T-helper 22 cell (primary cell): ENCODE measurements at places on chromosomes 4 and X.

DNA sequence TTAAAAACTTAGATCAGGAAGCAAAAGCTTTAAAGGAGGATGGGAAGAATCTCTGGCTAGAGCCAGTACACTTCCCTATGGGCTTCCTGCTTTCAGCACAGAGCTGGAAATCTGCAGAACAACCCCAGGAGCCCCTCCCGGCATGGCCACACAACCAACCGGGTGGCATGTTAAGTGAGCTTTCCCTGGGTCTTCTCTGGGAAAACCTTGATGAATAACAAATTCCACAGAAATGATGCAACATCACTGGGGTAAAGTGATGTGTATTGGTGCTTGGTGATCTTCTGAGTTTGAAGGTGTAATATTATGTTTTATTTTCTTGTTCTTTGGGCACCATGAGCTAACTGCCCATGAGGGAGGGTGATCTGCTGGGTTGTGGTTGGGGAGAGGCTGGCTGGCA is 22.1 kb downstream of the NHS start:
- no peak for DNase-seq

DNA sequence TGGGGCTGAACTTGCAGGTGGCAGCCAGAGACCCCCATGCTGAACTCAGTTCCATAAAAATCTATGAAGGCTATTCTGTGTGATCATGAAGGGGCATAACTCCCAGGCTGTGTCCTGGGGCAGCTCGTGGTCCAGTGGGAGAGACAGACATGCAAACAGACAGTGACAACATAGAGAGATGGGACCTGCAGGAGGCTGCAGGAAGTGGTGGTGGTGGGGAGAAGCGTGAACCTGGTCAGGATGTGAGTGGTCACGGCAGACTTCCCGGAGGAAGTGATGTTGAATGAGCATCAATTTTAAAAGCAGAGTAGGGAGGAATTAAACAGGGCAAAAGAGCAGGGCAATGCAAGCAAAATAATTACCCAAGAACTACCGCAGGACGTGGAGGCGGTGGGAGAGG is 23.2 kb upstream of the SORCS2 start:
- no peak for DNase-seq

GRCh38 chr4:158535130-158535614 is 13.5 kb downstream of the RXFP1 start:
- no peak for DNase-seq

DNA sequence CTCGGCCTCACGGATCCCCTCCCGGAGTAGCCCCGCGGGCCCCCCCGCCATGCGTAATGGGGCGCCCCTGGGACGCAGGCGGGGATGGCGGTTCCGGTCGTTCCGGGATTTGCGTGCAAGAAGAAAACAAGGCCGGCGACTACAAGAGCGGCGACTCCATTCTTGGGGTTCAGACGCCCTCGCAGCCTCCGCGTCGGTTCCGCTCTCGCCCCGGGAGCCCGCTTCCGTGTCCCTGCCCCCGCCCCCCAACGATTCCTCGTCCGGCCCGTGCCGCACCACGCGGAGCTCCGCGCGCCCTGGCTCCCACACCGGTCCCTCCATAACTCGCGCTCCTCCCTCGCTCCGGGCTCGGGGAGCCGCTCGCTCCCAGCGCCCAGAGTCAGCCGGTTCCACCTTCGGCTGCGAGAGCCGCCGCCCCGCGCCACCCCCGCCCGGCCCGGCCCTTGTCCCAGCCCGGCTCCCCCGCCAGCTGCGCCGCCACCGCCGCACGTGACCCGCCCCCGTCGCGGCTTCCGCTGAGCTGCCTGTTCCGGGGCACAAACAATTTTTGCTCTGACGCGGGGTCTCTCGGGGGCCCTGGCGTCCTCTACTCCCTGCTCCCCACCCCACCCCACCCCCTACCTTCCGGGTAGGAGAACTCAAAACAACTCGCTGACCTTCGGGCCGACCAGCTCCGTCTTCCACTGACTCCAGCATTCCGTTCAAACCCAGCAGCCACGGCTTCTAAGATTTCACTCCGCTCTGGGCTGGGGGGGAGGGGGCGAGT is 78.8 kb upstream of the BCOR start:
- DNase-seq, result peak; percentile 65

- DNase-seq, result no peak
Observed at GRCh38 chrX:13373431-13374187, 53.8 kb upstream of the ATXN3L start.

- no peak for DNase-seq
Observed at GRCh38 chrX:153600921-153601320, 2.0 kb upstream of the CCNQ start.

DNA sequence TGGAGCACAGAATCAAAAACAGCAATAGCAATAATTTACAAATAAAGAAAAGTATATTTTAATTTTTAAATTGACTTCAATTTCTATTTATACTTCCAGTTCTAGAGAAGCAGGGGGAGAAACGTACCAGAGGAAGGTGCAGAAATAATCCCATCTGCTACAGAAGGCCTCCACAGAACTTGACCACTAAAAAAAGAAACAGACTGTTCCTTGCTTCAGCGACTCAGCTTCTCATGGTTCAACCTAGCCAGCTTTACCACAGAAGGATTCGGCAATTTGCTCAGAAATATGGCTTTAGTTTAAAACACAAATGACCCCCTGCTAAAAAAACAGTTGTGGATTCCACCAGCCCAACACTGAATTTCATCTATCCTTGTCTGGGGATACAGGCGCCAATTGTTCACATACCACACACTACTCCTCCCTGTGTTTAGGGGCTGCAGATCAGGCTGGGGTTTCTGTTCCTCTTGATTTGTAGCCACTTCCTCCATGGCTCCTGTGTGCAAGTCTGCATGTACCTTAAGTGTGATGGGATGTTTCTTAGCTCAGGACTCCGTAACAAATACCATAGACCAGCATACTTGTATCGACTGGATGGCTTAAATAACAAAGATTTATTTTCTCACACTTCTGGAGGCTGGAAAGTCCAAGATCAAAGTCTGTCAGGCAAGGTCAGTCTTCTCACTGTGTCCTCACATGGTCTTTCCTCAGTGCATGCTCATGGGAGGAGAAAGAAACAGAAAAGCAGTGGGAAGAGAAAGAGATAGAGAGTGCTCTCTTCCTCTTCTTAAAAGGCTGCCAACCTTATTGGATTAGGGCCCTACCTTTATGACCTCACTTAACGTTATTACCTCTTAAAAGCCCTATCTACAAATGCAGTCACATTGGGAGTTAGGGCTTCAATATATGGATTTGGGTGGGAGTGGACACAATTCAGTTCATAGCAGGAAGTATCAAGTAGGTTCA is 79.1 kb downstream of the AMOT start:
- no peak for DNase-seq

DNA sequence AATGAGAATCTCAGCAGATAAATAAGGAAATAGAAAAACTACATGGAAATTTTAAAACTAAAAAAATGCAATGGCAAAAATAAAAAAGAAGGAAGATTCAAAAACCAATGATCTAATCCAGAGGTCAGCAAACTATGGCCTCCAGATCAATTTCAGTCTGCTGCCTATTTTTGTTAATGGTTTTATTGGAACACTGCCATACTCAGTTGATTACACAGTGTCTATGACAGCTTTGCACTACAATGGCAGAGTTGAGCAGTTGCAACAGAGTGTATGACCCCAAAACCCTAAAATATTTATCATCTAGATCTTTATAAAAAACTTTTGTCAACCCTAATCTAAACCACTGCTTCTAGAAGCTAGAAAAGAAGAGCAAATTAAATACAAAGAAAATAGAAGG is 170.3 kb downstream of the RAB28 start:
- DNase-seq, result no peak

DNA sequence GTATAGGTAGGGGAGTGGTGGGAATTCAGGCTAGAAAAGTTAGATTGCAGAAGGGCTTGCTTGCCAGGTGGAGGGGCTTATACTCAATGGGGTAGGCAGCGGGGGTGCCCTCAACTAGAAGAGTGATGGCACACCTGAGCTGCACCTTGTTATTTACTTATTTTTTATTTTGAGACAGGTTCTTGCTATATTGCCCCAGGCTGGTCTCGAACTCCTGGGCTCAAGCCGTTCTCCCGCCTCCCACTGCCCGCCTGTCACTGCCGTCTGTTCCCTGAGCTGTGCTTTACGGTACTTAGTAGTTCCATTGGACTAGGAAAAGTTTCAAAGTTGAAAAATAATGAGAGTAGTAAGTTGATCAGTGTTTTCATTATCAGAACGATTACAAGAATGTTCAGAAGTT is 2.0 kb downstream of the ZFX start:
- DNase-seq, result no peak

DNA sequence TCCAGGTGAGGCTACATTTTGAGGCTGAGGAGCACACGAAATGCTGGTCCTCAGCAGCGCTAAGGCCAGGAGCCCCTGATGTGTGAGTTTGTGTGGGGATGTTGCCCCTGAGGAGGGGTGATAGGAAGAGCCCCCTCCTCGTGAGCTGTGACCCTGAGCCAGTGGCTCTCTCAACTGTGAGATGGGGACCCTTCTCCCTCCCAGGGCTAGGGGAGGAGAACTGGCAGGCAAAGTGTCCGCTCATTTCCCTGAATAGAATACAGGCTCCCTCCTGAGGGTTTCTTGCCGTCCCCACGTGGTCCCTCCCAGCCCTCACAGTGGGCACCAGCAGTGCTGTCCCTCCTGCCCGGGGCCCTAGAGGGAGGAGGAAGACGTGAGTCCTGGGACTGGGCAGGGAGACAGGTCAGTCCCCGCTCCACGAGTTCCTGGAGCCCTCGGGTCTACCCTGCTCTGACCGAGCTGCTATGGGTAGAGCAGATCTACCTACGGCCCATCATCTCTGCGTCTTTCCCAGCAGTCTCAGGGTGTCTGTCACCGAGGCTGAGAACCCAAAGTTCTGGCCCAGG is 21.0 kb upstream of the TBC1D14 start:
- DNase-seq, result no peak

DNA sequence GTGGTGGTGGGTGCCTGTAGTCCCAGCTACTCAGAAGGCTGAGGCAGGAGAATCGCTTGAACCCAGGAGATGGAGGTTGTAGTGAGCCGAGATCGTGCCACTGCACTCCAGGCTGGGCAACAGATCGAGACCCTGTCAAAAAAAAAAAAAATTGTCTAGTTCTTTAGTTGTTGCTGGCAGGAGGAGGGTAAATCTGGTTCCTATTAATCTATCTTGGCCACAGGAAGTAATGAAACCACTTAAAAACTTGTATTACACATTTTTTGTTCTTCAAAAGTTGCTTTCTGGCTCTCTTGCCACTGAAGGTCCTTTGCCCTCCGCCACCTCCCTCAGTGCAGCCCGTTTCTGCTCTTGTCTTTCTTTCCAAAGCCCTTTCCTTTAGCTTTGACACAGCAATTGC is 102.9 kb upstream of the ARSJ start:
- no peak for DNase-seq

GRCh38 chr4:21901281-21901680 is 47.3 kb downstream of the KCNIP4 start:
- DNase-seq, result no peak

GRCh38 chrX:74251006-74251930 is 52.7 kb upstream of the ZCCHC13 start:
- DNase-seq, result no peak

- DNase-seq, result no peak
Observed at GRCh38 chr4:98682719-98683118, 24.3 kb upstream of the TSPAN5 start.

GRCh38 chr4:124290678-124291077 is 421.9 kb downstream of the ANKRD50 start:
- no peak for DNase-seq

GRCh38 chr4:137794764-137795254 is 262.5 kb upstream of the PCDH18 start:
- no peak for DNase-seq

GRCh38 chrX:107699616-107700015 is 71.3 kb downstream of the PRPS1 start:
- DNase-seq, result no peak

DNA sequence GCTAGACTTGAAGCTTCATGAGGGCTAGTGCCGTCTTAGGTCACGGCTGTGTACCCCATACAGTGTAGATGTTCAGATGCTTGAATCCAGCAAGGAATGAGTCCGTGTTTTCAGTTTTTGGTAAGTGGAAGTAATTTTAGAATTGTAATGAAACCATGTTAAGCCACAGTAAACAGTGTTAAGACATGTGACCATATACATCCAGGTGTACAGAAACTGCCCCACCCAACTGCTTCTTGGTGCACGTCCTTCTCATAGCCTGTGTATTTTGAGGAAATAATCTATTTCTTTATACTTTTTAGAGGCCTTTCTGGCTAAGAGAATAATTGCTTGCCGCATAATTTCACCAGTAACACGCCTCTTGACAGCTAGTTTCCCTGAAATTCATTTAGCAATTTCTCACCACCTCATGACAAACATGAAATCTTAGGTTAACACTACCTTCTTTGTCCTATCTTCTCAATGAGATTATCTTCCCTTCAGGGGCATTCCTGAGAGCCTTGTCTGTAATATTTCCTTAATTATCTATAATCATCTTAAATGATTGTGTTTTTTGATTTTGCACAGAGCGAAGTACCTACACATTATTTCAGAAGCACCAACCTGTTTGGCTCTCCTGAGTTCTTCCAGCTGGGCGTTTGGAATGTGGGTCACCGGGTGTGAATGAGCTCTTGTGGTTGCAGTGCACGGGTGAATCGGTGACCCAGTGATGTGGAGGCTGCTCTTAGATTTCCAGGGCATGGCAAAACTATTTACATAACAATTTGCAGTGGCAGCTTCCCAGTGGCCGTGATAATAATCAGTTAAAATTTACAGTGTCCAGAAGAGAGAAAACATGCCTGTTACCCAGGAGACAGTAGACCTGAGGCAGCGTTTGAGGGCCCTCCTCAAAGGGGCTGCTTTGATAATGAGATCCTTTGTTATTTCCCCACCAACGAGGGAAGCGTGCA is 50.2 kb upstream of the TADA2B start:
- DNase-seq, result no peak

DNA sequence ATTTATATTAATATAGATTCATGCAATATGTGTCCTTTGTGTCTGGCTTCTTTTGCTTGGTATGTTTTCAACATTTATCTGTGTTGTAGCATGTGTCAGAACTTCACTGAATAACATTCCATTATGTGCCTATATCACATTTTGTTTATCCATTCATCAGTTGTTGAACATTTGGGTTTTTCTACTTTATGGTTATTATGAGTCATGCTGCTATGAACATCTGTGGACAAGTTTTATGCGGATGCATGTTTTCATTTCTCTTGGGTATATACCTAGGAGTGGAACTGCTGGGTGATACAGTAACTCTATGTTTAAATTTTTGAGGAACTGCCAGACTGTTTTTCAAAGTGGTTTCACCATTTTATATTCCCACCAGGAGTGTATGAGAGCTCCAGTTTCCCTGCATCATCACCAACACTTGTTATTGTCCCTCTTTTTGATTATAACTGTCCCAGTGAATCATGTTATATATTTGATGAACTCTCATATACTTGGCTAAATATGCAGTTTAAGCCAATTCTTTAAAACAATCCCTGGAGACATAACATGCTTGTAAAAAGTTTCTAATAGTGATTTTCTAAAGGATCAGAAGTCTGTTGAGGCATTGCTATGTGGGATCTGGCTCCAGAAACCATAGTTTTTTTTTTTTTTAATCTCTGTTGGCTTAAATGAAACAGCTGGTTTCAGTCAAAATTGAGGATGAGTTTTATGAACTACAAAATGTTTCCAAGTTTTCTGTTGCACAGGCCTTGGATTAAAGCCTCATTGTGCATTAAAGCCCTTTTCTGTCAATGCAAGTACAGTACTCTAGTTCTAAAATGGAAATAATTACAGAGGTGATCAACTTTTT is 21.6 kb upstream of the REPS2 start:
- DNase-seq, result no peak
